ENCODE measurements at places on chromosomes 7 and 10. TPM values are rescaled to one million over a fixed set of nuclear protein-coding genes. Genes with fewer than 3 reads are reported as not detected.

DNA sequence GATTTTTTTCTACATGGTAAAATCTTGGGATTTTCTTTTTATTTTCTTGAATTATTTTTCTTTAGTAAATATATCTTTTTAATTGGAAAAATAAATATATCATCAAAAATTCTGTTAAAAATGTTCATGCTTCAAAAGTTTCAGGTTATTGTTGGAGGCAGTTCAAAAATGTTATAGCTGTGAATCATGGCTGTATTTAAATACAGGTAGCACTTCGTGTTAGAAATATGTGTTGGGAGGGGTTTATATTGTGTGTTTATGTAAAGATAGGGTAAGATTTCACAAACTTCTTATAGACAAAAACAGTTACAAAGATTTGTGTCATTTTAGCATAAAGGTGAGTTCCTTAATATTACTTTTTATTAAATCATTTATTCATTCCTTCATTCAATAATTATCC lies 60.4 kb downstream of the HDAC9 start:
- DNase-seq: no peak

- no peak for DNase-seq
Observed at GRCh38 chr10:5449823-5450222, 37.5 kb downstream of the NET1 start.

GRCh38 chr10:17409170-17409733 lies 45.1 kb downstream of the ST8SIA6 start:
- DNase-seq: no peak

Gene SLC4A2
- 157 TPM for polyA plus RNA-seq

Gene FOXK1
- 4.8 TPM for polyA plus RNA-seq

Data from adrenal gland (tissue), 19 donors.